CD4-positive, alpha-beta T cell treated with Interleukin-1 beta for 1 hour (primary cell): ENCODE measurements at places on chromosomes 6 and 20.

DNA sequence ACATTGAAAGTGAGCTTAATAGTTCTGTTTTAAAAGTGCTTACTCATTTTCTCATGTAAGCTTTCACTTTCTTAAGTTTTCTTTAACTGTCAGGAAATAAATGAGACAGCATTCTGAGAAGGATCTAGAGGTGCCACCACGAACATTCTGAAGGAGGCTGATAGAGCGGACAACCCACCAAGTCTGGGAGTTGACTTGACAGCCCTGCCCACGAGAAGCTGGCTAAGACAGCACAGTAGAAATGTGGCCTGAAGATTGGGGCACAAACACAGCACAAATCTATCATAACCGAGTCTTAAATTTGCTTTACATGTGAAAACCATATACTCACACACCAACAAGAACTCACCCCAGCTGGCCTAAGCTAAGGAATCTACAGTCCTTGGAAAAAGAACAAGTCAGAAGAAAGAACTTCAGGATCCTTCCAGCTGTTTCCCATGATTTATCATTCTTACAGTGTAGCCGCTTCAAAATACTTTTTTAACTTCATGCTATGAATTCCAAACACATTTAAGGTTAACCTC lies 144.2 kb upstream of the TNFAIP3 start:
- DNase-seq = peak; percentile 29

GRCh38 chr6:20319520-20320357 lies 81.9 kb upstream of the E2F3 start:
- DNase-seq = peak; percentile 85

DNA sequence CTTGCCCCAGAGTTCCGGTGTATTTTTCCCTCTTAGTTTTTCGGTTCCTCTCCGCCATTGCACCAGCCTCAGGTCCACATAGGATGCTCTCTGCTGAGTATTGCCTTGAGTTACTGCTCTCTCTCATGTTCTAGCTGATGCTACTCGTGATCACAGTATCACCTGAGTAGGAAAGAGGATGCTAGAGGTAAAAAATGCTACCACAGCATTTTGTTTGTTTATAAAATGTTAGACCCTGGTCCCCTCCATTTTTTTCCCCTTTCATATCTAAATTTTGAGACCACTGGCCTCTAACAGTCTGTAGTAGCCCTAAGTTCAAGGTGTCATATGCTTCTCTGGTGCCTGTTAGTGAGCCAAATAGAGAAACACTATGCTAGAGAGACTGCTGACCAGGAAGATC lies 175.5 kb downstream of the OR2B2 start:
- DNase-seq = no peak

- no peak for DNase-seq
Observed at GRCh38 chr20:37757550-37757949, 63.7 kb downstream of the CTNNBL1 start.

- DNase-seq = peak; percentile 6
Observed at GRCh38 chr6:15061180-15061641, 184.7 kb upstream of the JARID2 start.

DNA sequence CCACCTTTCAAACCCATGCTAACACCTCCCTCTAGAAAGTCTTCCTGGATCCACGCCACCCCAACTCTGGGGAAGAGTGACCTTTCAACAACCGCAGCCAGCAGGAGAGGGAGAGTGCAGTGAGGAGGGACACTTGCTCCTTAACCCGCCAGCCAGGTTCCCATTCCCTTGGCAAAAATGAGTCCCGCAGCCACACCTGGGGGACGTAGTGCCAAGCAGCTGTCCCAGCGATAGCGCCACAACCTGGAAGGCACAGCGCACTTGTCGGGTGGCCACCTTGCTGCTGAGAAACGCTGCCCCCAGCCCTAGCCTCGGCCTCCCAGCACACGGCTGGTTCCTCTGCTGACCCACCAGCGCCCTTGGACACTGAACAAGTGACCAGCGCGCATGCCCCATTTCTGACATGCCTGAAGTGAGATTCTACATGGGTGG lies 119.3 kb downstream of the JPH2 start:
- DNase-seq = no peak

GRCh38 chr20:47356526-47357295 lies at the start of gene ZMYND8:
TSS of gene ZMYND8 (minus strand) at chr20:47356699. CDS start at chr20:47356670, 29 bp downstream.
- DNase-seq = peak; percentile 99

GRCh38 chr20:3716195-3716834 lies 3.9 kb upstream of the SIGLEC1 start:
- peak; percentile 14 for DNase-seq

GRCh38 chr6:51657491-51657890 lies 429.9 kb downstream of the PKHD1 start:
- no peak for DNase-seq

GRCh38 chr6:134875367-134875766 lies 74.5 kb downstream of the ALDH8A1 start:
- DNase-seq = no peak

GRCh38 chr20:47610247-47610944 lies 108.7 kb downstream of the NCOA3 start:
- DNase-seq = peak; percentile 53

GRCh38 chr6:43827898-43828297 lies 57.9 kb downstream of the VEGFA start:
- DNase-seq = no peak

- DNase-seq = no peak
Observed at GRCh38 chr6:139240161-139241010, 51.4 kb downstream of the TXLNB start.

DNA sequence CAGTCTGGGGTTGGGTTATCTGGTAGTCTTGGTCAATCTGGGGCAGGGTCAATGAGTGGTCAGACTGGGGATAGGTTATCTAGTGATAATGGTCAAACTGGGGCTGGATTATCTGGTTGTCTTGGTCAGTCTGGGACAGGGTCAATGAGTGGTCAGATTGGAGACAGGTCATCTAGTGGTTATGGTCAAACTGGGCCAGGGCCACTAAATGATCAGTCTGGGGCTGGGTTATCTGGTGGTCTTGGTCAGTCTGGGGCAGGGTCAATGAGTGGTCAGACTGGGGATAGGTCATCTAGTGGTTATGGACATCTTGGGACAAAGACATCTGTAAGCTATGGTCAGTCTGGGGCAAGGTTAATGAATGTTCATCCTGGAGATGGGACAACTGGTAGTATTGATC lies 28.5 kb upstream of the BPIFA2 start:
- no peak for DNase-seq

GRCh38 chr20:694496-694895 lies 18.9 kb upstream of the SCRT2 start:
- no peak for DNase-seq

GRCh38 chr6:65199121-65199520 lies 507.9 kb downstream of the EYS start:
- DNase-seq = no peak

- DNase-seq = no peak
Observed at GRCh38 chr6:154447954-154448353, 62.5 kb downstream of the CNKSR3 start.

GRCh38 chr6:25556516-25556915 lies 95.5 kb upstream of the SCGN start:
- DNase-seq = peak; percentile 57

DNA sequence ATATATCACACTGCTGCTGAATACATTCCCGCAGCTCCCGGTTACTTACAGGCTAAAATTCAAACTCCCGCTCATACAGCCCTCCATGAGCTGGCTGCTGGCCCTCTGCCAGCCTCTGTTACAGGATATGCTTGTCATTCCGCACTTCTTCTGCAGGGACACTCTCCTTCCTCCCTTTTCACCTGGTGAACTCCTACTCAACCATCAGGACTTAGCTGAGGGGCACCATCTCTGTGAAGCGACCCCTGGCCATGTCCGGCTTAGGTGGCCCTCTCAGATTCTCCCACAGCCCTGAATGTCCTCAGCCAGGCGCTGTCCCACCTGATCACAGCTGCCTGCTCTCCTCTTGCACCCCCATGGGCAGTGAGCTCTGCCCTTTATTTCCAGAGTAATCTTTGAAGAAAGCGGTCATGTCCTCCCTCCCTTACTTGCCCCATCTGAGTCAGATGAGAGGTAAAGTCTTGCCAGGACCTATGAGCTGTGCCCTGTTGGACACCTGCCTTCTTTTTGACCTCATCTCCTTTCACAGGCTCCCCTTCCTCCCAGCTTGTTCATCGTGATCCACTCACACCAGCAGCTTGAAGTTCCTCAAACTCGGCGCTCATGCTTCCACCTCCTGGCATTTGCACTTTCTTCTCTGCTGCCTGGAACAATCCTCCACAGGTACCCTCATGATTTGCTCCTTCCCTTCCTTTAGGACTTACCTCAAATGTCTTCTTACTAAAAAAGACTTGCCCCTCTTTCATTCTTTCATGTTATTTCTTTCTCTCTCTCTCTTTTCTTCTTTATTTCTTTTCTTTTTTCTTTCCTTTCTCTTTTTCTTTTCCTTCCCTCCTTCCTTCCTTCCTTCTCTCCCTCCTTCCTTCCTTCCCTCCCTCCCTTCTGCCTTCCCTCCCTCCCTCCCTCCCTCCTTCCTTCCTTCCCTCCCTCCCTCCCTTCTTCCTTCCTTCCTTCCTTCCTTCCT lies 5.6 kb downstream of the CYP24A1 start:
- no peak for DNase-seq

DNA sequence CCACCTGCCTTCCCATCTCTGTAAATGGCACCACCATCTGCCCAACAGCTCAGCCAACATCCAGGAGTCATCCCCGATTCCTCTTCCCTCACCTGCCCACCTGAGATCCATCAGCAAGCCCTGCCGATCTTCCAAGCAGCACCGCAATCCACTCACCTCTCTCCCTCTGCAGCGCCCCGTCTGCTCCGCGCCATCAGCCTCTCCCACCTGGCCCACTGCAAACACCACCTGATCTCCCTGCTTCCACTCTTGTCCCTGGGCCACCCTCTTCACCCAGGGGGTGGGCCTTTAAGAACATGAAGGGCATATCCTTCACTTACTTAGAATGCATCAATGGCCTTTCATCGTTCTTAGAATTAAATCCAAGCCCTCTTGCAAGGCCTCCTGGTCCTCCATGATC lies 457.3 kb upstream of the SULF2 start:
- DNase-seq = no peak

- DNase-seq = no peak
Observed at GRCh38 chr6:69780585-69781178, 16.1 kb downstream of the LMBRD1 start.

DNA sequence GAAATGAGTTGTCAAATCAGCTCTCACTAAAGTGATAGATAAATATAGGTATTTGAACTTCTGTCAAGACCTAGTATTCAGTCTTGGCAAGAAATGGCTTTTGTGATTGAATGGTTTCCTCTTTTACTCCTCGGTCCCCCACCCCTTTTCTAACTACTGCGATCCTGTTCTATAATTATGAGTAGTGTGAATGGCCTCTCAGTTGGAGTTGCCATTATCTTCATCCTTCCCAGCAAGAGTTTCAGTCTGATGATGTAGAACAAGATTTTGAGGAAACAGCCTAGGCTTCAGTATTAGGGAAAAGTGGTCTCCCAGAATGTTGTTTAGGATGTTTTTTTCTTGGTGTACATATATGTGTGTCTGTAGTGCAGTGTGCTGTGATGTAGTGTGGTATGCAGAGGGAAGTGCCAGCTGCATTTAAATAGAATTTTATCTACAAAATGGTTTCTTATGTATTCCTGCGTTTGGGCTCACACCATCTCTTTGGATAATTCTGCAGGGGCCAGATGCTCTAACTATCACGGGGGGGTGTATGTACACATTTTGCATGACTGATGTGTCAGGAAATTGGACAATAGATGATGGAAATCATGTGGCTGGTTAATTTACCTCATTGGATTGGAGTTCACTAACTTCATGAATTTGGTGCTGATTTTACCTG lies 180.1 kb upstream of the MMS22L start:
- DNase-seq = no peak

GRCh38 chr6:136859430-136859829 lies 37.0 kb downstream of the PEX7 start:
- DNase-seq = no peak

GRCh38 chr20:63894358-63895201 lies at the start of gene DNAJC5:
TSS of gene DNAJC5 (plus strand) at chr20:63895126. CDS start at chr20:63928346, 33,220 bp downstream.
- peak; percentile 98 for DNase-seq

- no peak for DNase-seq
Observed at GRCh38 chr6:27205375-27206278, 41.9 kb upstream of the PRSS16 start.

GRCh38 chr6:7912024-7912423 lies 1.4 kb upstream of the TXNDC5 start:
- no peak for DNase-seq

DNA sequence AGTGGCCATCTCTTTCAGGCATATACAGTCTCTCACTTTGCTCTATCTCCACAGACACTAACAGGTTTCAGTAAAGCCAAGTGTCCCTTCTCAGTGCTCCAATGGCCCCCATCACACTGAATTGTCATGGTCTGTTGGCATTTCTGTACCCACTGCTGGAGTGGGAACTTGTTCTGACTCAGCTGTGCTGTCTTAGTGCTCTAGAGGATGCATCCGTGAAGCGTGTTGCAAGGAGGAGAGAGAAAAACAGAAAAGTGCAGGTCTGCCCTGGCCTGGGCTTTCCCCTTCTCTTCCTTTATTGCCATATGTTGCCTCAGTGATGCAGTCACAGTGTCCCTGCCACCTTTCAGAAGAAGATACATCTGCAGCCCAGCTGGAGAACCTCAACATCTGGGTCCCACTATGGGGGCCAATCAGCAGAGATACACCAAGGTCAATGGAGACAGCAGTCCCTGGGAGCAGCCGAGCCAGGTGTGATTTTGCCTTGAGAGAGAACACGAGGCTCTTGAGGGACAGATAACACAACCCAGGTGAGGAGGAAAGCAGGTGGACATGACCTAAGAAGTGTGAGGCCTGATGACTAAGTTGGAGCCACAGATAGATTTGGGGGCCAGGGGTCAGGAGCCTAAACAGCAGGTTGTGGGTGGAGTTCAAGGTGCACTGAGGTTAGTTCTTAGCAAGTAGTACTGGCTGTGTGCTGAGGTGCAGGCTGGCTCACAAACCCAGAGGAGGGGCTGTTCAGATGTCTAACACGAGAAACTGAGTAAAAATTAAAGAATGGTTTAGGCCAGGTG lies 5.6 kb upstream of the PLCG1 start:
- DNase-seq = no peak

- DNase-seq = no peak
Observed at GRCh38 chr6:41341580-41341979, 6.2 kb downstream of the NCR2 start.

DNA sequence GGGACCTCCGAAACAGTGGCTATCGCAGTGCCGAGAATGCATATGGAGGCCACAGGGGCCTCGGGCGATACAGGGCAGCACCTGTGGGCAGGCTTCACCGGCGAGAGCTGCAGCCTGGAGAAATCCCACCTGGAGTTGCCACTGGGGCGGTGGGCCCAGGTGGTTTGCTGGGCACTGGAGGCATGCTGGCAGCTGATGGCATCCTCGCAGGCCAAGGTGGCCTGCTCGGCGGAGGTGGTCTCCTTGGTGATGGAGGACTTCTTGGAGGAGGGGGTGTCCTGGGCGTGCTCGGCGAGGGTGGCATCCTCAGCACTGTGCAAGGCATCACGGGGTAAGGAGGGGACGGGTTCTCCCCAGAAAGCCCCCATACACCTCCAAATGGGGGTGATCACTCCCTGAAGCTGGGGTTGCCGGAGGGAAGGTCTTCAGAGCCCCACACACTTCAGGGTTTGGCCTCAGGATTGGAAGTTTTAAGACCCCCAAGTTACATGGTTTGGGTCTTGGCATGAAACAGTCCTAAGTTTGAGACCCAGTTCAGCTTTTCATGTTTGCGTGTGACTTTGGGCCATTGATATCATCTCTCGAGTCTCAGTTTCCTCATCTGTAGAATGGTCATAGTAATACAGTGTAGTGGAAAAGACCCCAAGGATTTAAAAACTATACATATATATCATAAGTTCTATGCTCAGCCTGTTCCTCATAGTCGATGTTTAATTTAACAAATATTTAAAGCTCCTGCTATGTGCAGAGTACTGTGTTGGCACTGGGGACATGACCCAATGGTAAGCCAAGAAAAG lies 4.3 kb downstream of the BPIFB4 start:
- DNase-seq = no peak
